ENCODE measurements at places on chromosomes 7 and 10.

DNA sequence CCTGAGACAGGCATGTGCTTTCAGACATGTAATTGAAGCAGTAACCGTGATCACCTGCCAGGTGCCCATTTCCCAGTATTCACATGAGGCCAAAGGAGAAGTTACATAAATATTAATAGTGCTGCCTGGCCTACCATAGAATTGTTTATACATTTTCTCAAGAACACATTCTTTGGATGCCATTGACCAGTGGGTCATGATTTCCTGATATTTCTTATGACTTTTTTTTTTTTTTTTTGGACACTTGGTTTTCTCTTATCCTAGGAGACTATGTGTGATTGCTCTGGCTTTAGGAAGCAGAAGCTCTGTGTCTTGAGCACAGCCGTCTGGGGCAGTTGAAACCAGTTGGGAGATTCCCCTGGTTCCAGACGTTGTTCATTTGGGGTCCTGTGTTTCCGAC is 143.9 kb upstream of the NPS start:
- no peak for DNase-seq

DNA sequence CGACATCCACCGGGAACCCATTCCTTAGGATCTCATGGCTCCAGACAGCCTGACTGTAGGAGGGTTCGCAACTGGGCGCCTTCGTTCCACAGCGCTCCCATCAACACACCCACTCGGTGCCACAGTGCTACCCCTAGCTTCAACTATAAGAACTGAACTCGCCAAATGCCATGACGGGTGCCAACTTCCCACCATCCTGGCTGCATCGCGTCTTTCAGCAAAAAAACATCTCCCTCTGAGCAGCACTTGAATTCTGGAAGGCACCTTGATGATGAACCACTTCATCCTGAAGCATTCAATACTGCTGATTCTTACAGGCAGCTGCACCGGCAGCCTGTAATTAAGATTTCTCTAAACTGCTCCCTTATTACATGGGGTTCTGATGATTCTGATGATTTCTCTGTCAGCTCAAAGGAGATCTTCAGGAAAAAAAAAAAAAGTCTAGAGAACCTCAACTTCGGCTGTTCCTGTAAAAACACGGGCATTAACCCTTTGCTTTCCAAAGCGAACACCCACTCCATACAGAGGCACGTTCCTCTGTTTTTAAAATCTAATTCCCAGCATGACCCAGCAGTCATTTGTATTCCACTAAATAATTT is 1.3 kb downstream of the CYTH3 start:
- DNase-seq: peak; percentile 72

GRCh38 chr7:88363249-88363648 is 56.6 kb upstream of the STEAP4 start:
- no peak for DNase-seq

GRCh38 chr7:101231644-101232043 is 6.0 kb downstream of the CLDN15 start:
- no peak for DNase-seq

- DNase-seq: no peak
Observed at GRCh38 chr10:128922172-128922571, 544.9 kb upstream of the MGMT start.

DNA sequence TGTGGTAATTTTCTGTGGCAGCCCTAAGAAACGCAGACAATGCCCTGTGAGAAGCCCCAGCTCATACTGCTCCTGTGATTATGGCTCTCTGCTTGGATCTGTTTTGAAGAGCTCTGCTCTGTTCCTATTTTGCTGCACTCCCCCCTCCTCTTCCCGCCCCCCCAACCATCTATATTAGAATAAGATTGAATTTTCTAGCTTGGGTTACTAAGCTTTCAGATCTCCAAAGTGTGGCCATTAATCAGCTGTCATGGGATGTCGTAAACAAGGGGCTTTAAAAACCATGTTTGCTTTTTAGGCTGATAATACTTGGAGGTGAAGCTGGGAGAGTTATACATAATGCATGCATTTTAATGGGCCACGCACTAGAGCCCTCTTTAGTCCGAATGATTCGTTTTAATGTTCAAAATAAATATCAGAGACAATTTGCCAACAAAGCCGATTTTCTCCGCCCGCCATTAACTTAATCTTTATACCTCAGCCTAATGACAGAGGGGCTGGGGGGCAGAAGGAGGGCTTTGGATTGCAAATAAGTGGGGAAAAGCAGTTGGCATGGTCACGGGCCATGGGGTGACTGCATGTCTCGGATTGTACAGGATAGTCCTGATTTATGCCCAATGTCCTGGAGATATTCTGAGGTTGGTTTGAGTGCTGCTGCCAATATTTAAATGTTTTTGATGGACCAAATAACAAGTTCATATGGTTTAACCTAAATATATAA is 165.5 kb downstream of the RPS24 start:
- no peak for DNase-seq
